ENCODE measurements at places on chromosomes 13 and 19.

DNA sequence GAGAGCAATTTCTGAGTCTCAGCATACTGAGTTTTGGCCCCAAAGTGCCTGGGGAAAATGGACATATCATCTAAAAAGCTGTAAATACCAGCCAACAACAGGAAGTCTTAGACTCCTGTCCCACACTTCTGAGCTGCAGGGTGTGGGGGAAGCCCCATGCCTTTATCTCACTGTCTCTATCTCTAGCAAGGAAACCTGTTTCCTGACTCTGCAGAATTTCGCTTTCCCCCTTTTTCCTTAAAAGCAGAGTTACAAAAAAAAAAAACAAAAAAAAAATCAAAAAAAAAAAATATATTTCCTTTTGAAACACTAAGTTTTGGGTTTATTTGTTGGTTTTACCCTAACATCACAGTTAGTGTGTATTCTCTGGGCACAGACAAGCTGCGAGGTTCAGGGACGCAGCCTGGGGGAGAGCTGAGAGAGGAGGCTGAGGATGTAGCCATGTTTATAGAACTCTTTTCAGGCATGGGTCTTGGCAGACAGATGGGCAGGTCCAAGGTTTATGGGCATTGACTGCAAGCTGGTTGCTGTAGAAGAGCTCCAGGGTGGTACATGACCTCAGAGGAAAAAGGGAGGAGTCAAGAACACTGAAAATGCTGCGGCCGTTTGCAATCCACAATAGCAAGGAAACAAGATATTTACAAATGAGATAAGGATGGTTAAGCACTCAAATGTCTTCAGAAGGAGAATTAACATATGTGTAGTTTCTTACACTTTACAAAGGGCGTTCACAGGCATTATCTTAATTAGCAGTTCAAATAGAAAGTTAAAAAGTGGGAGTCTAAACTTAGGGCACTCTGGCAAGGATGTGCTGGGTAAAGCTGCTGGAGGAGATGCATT lies 4.9 kb downstream of the MBNL2 start:
- DNase-seq, result peak; percentile 58

GRCh38 chr13:30810801-30811200 lies 75.5 kb downstream of the ALOX5AP start:
- DNase-seq, result no peak

GRCh38 chr19:49129238-49129583 lies 9.9 kb downstream of the PPFIA3 start:
- no peak for DNase-seq

GRCh38 chr19:5805462-5806132 lies 730 bp downstream of the NRTN start:
- no peak for DNase-seq

- DNase-seq, result no peak
Observed at GRCh38 chr19:56566904-56567273, 379 bp upstream of the ZNF470 start.

DNA sequence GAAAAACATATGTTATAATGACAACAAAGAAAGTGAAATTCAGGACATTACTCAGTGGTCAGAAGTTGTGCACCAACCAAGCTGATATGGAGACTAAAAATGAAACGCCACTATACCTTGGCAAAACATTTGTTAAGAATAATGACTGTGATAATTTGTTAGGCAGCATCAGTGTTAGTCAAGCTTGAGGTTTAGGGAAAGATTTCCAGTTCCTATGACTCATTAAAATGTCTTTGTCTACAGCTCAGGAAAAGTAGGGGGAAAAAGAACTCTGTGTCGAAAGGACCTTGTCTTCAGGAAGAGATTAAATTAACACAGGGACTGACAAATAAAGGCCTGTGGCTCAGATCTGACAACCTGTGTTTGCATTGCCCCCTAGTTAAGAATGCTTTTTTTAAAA lies 764.1 kb upstream of the SLITRK6 start:
- no peak for DNase-seq

- DNase-seq, result no peak
Observed at GRCh38 chr13:99331881-99332293, 24.7 kb upstream of the GPR183 start.
